Sigmoid colon (tissue), 7 donors: ENCODE measurements at places on chromosomes 2 and 18. TPM values are rescaled to one million over a fixed set of nuclear protein-coding genes. Genes with fewer than 3 reads are reported as not detected.

DNA sequence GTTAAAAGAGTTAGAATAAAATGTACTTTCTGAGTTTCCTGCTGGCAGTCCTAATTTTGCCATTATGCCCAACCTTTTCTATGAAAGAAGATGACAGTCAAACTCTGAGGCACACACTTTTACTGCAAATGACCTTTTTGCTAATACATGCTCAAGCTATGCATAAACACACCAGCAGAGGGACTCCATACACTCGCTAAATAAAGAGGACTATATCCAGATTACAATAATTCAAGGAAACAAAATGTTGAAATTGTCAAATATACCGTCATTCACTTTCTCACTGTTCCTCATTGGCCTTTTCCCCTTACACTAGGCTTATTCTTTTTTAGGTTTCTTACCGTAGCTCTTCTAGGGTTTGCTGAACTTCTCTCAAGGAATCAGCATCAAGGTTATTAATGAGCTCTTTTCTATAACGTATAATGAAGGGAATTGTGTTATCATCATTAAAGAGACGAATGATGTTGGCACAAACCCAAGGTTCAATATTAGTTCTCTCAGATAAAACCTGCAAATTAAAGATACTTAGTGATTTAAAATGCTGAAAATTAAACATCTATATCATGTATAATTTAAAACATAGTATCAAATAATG, 25.7 kb downstream of the SRBD1 start:
- no peak overlapping the region for H3K27ac ChIP-seq
- DNase-seq, result no peak
- no peaks in the 10 kb centered on the region for H3K27me3 ChIP-seq

DNA sequence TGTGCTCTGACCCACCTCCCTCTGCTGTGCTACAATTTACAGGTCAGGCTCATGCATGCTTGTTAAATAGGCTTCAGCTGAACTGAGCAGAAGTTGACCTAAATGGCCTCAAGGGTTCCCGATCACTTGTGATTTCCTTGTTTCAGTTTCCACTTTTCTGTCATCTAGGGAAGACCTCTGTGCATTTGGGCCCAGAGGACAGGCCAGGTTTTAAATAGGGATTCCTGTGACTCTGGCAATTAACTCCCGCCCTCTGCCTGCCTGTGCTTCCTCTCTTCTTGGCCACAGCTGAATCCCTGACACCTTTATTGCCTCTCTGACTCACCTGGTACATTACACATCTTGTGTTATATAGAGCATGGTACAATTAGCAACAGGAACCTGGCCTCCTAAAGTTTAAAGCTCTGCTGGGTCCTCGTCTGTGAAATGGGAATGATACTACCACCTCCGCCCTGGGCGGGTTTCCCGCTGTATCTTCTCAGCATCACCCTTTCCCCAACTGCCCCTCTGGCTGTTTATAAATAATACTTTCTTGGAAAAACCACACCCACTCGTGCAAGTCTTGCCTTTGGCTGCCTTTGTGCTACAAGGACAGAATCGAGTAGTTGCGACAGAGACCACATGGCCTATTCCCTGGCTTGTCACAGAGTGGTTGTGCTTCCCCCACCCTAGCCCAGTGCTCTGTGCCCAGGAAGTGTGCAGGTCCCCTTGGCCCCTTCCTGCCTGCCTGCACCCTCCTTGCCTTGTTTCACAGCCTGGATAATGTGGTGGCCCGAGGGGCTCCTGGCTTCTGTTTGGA, 7.9 kb downstream of the CABLES1 start:
- DNase-seq, result no peak
- peaks cover 19% of the 10 kb centered on the region for H3K4me1 ChIP-seq
- no peaks in the 10 kb centered on the region for H3K36me3 ChIP-seq
- peak overlapping the region; percentile 25 for H3K27ac ChIP-seq
- no peaks in the 10 kb centered on the region for H3K27me3 ChIP-seq

- H3K27me3 ChIP-seq, result no peaks in the 10 kb centered on the region
- no peak for DNase-seq
- H3K27ac ChIP-seq, result no peak overlapping the region
- no peaks in the 10 kb centered on the region for H3K36me3 ChIP-seq
- peaks cover 28% of the 10 kb centered on the region for H3K4me1 ChIP-seq
Observed at GRCh38 chr18:23451491-23451890, 1.6 kb upstream of the RIOK3 start.

GRCh38 chr2:31764169-31764568, 183.4 kb upstream of the SRD5A2 start:
- H3K27ac ChIP-seq, result no peak overlapping the region
- H3K4me3 ChIP-seq, result no peak overlapping the region

GRCh38 chr2:182611009-182611408, 105.0 kb upstream of the DNAJC10 start:
- no peak overlapping the region for H3K27ac ChIP-seq
- no peak overlapping the region for H3K4me3 ChIP-seq
- no peaks in the 10 kb centered on the region for H3K4me1 ChIP-seq
- no peak for DNase-seq

- H3K4me3 ChIP-seq, result no peak overlapping the region
- no peaks in the 10 kb centered on the region for H3K27me3 ChIP-seq
- H3K36me3 ChIP-seq, result no peaks in the 10 kb centered on the region
- no peak overlapping the region for H3K27ac ChIP-seq
- no peaks in the 10 kb centered on the region for H3K4me1 ChIP-seq
Observed at GRCh38 chr2:190563109-190563508, 28.6 kb upstream of the NEMP2 start.

Gene PDE1A
- total RNA-seq, result 35.3 TPM

Gene ASXL3
- total RNA-seq, result 5.7 TPM

Gene ALPP
- total RNA-seq, result not detected
